NCI-H524 treated with DMSO at 0.1 percent for 48 hours (cell line): ENCODE measurements at places on chromosomes 16 and 17.

GRCh38 chr16:53629607-53630312 is 73.9 kb downstream of the RPGRIP1L start:
- no peak for DNase-seq

- DNase-seq: peak; percentile 23
Measured at GRCh38 chr17:36482611-36483504, 3.6 kb upstream of the ZNHIT3 start.

DNA sequence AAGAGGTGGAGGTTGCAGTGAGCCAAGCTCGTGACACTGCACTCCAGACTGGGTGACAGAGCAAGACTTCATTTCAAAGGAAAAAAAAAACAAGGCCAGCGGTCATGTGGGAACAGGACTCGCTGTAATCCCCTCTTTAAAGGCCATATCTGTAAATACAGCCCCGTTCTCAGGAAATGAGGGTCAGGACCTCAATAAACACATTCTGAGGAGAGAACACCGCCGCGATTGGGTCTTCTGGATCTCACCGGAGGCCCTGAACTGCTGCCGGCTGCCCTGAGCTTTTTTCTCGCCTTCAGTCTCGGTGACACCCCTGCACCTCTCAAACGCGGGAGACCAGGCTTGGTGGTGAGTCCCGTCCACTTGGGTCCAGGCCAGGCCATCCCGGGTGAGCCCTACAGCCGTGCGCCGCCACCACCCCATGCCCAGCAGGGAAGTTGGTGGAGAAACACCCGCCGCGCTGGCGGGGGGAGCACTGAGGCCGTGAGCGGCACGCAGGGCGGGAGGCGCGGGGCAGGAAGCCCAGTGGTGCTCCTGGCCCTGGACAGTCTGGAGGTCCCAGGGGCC is 28.4 kb downstream of the SLC25A10 start:
- DNase-seq: no peak

- DNase-seq: no peak
Measured at GRCh38 chr16:4085405-4085970, 30.8 kb downstream of the ADCY9 start.

DNA sequence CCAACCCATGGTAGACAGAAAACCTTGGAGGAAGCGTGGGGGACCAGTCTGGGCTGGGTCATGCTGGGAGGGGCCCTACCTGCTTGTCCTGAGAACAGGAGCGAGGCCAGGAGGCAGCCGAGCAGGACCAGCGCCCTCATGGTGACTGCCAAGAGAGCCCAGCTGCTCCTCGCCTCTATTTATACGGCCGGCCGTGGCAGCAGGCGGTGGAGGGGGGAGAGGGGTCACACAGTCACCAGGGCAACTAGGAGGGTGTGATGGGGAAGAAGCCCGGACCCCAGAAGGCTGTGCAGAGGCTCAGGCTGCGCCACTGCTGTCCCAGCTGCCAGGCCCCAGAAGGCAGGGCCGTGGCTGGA is at the start of gene SRL:
SRL (minus strand) TSS at position 153 of the 356 bp plus-strand sequence; CDS start at position 140, 13 bp downstream.
- DNase-seq: peak; percentile 79

DNA sequence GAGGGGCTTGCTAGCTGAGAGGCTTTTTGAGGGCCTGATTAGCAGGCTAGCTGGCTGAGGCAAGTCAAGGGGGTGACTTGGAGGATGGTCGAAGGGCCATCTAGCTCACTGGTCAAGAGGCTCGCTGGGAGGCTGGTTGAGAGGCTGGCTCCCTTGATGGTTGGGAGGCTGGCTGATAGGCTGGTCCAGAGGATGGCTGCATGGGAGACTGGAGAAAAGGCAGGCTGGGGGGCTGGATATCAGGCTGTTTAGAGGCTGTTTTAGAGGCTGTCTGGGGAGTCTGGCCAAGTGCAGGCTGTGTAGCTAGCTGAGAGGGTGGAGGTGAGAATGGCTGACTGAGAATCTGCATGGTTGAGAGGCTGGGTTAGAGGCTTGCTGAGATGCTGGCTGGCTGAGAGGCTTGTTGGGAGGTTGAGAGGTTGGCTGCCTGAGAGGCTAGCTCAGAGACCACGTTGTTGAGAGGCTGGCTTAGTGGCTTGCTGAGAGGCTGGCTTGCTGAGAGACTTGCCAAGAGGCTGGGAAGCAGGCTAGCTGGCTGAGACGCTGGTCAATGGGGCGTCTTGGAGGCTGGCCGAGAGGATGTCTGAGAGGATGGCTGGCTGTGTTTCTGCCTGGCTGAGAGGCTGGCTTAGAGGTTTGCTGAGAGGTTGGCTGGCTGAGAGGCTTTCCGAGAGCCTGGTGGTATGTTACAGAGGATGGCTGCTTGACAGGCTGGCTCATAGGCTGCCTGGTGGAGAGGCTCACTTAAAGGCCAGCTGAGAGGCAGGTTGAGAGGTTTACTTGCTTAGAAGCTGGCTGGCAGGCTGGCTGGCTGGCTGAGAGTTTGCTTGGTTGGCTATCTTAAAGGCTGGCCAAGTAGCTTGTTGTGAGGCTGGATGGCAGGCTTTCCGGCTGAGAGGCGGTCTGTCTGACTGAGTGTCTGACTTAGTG is 36.6 kb upstream of the ACSM2B start:
- peak; percentile 88 for DNase-seq

DNA sequence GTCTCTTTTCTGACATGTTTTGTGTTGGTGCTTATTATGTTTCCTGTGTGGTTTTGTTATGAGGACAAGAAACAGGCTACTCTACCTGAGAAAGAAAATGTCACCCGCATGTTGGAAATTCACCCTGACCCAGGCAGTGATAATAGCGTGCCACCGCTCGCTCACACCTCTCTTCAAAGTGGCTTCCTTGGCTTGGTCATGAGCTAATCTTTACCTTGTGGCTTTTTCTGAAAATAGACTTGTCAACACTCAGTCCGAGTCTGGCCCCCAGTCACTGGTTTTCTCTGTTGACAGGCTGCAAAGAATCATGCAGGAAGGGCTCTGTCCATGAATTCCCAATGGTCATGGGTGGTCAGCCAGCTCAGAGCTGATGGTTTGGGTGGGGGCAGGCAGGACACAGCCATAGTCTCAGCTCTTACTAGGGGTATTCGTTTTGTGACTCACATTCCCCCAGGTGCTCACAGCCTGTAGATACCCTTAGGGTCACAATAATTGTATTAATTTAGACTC is 121.3 kb upstream of the CACNG5 start:
- no peak for DNase-seq

GRCh38 chr16:87851601-87852000 is 17.7 kb downstream of the SLC7A5 start:
- DNase-seq: no peak

DNA sequence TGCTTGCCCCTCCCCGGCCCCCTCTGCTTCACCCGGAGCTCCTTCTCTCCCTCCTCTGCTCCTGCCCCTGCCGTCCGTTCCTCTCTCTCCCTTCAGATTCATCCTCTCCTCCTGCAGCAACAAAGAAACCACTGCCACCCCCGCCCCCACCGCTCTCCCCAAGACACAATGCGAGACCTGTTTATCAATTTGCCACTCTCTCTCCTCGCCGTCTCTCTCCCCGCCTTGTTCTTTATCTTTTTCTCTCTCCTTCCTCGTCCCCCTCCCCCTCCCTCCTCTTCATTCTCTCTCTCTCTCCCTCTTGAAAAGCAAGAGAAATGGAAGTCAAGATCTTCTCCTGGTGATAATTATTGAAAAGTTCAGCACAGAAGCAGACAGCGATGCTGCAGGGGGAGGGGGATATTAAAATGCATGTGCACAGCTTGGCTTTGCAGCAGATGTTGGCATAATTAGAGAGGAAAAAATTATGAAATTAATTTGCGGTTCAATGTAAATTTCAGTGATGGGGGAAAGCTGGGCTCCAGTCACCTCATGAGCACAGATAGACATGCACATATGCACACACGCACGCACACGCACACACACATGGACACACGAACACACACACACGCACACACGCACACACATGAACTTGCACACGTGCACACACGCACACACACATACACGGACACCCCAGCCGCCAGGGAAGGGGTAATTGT is 58.1 kb upstream of the CBFA2T3 start:
- DNase-seq: peak; percentile 59

- DNase-seq: no peak
Measured at GRCh38 chr16:67736858-67737257, 17.7 kb upstream of the GFOD2 start.

DNA sequence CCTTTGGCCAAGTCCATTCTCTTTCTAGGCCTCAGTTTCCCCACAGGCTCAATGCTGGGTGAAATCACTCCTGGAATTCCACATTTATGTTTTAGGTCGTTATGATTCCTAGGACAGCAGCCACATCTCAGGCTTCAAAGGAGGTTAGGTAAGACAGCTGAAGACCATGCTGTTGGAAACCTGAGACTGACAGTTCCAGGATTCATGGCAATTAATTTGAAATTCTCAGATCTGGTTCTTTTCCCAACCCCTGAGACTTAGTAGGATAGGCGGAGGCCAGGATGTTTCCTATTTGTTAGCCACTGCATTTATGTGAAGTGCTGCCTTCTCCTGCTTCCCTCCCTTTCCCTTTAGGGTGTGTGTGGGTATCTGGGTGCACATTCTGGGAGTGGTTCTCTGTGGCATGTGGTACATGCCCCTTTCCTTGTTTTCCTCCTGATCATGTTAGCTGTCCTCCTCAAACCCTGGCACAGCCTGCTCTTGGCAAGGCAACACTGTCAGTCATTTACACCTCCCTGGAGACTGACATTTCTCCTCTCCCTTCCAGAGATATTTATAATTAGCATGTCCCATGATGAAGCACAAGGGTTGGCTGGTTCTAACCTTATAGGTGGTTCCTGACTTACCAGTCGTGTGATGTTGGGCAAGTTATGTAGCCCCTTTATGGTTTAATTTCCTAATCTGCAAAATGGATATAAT is 91.4 kb upstream of the SALL1 start:
- no peak for DNase-seq

DNA sequence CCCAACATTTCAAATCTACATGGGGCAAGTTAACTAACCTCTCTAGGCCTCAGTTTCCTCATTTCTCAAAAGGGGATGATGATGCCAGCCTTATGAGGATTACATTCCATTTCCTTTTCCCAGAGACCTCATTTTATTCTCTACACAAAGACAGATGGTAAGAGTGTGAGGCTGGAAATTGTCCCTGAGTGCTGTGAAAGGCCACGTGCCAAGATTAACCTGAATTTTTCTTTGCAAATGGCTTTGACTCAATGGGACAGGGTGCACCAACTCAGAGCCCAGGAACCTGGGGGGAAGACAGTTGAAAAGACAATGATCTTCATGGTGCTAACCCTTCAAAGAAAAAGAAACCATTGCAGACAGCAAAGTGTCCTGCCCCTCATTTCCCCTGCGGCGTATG is 332.8 kb downstream of the TMEM114 start:
- no peak for DNase-seq

DNA sequence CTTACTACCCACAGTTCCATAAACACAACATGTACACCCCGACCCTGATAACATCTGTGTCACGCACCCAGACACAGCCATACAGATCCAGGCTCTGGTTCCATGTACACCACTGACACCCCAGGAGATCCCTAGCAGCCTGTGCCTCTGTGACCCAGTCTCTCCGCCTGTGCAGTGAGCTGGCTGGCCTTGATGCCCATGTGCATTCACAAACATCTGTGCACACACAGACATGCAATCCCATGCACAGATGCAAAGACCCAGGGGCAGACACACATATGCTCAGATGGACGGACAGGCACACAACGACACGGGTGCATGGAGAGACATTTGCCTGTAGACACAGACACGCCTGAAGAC is 4.1 kb downstream of the CCDC102A start:
- DNase-seq: no peak

GRCh38 chr16:46658925-46659324 is 30.1 kb downstream of the VPS35 start:
- DNase-seq: no peak

- DNase-seq: no peak
Measured at GRCh38 chr17:33602981-33603380, 309.9 kb upstream of the ASIC2 start.

DNA sequence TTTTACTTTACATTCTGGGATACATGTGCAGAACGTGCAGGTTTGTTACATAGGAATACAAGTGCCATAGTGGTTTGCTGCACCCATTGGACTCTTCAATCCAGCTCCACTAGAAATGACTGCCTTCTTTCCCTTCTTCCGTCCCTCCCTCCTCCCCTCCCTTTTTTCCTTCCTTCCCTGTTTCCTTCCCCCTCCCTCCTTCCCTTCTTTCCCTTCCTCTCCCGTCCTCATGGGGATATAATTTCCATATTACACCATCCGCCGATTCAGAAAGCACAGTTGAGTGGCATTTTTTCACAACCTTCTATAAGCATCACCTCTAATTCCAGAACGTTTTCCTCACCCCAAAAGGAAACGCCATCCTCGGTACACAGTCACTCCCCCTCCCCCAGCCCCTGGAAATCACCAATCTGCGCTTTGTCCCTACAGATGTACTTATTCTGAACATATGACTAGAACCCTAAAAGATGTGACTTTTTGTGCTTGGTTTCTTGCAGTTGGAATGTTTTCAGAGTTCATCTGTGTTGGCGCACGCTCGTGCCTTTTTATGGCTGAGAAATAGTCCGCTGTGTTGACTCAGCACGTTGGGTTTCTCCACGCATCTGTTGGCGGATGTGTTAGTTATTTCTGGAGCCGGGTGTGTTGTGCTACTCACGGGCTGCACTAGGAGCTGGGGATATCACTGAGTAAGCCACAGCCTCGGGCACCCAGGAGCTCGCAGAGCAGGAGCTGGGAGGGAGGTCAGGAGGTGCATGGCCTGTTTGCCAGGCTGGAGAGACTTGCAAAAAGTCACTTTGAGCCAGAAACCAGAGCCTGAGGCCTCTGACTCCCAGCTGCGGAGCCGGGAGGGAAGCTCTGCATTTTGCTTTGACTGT is 336.4 kb downstream of the SEC14L1 start:
- DNase-seq: no peak

GRCh38 chr16:67760206-67760955 is 41.3 kb upstream of the GFOD2 start:
- no peak for DNase-seq

- DNase-seq: no peak
Measured at GRCh38 chr16:181565-182021, 1.3 kb downstream of the HBQ1 start.

GRCh38 chr17:77320485-77321256 is 179.9 kb downstream of the SEC14L1 start:
- DNase-seq: no peak

DNA sequence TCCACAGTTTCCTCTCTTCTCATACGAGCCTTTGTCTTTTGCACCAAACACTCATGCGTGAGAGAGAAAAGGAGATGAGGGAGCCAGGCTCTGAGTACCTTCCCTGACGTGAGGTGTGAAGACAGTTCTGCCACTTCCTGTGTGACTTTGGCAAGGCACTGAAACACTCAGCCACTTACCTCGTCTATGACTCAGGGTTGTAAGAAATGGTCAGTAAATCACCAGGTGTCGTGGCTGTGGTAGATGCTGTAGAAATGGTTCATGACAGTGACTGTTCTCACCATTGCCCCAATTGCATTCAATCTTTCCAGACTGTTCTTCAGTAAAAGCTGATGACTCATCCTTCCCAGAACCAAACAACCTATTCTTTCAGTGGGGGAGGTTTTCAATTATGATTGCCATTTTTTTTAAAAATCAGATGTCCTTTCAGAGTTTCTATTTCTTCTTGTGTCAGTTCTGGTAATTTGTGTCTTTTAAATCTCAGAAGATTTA is 49.2 kb upstream of the CBFA2T3 start:
- no peak for DNase-seq
